Foreskin melanocyte (primary cell): ENCODE measurements at places on chromosomes 11 and 22.

DNA sequence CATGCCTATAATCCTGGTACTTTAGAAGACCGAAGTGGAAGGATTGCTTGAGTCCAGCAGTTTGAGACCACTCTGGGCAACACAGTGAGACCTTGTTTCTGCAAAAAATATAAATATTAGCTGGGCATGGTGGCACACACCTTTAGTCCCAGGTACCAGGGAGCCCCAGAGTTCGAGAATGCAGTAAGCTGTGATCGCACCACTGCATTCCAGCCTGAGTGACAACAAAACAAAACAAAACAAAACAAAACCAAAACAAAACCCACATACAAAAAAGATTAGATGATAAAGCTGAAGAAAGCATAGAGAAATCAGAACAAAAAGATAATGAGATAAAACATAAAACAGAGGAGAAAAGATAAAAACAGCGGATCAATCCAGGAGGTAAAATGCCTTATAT lies 62.1 kb downstream of the TCF20 start:
- no peak for DNase-seq

DNA sequence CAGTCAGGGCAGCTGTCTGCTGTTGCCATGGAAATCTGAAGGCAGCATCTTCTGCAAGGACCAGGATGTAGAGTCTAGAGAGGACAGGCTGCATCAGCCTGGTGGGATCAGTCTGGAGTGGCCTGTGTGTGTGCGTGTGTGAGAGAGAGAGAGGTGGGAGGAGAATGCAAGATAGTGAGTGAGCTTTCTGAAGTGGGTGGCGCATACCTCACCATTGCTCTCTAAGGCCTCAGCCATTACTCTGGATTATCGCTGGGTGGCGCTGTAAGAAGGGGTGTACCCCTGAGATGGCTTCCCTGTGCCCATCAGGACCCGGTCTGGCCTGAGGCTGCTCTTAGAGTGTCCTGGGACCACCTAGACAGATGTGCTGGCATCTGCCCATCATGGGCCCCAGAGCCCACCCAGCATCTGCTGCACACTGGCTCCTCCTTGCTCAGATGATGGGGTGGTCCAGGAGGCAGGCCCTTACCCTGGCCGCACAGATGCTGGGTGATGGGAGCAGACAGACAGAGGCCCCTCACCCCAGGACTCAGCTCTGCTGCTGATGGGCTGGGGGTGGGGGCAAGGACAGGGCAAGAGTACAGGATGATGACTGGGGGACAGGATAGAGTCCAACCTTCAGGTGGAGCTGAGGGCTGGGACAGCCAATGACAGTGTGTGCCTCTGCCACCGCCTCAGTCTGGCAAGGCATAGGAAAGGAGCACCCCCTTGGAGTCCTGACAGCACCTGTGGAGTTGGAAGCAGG lies 25.7 kb upstream of the TUB start:
- no peak for DNase-seq

DNA sequence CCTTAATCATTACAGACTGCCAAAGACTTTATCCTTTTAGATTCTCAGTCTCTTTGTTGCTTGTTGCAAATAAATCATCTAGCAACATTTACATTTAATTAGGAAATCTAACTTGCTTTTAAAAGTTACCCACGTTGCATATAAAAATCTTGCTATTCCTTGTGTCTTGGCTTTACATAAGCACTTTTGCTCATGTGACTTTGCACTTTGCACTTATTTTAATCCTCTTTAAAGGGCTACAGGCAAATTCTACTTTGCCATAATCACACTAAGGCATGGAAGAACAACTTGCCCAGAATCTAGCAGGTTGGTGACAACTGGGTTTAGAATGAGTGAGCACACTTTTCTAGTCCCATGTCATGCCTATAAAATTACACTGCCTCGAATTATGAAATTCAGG lies 25.9 kb downstream of the PRRG4 start:
- no peak for DNase-seq

- no peak for DNase-seq
Observed at GRCh38 chr11:68825571-68825970, 16.1 kb downstream of the CPT1A start.

- DNase-seq: no peak
Observed at GRCh38 chr11:131033151-131033651, 116.9 kb upstream of the SNX19 start.

DNA sequence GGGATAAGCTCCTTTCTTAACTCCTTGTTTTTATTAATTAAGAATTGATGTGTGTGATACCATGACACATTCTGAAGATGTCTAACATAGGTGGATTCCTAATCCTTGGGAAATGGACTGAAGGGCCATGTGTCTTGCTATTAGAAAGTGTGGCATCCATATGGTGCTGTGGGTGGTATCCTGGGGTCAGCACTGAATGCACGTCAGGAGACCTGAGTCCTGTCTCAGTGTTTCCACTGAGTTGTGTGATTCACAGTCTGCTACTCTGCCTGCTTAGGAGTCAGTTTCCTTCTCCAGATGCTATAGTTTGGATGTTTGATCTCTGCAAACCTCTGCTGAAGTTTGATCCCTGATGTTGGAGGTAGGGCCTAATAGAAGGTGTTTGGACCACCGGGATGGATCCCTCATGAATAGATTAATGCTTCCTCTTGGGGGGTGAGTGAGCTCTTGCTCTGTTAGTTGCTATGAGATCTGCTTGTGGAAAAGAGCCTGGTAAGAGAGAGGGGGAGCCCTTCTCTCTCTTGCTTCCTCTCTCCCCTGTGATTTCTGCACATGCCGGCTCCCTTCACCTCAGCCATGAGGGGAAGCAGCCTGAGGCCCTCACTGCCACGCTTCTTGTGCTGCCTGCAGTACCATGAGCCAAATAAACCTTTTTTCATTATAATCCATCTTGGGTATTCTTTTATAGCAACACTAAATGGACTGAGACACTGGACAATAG lies 666.5 kb downstream of the NTM start:
- no peak for DNase-seq

DNA sequence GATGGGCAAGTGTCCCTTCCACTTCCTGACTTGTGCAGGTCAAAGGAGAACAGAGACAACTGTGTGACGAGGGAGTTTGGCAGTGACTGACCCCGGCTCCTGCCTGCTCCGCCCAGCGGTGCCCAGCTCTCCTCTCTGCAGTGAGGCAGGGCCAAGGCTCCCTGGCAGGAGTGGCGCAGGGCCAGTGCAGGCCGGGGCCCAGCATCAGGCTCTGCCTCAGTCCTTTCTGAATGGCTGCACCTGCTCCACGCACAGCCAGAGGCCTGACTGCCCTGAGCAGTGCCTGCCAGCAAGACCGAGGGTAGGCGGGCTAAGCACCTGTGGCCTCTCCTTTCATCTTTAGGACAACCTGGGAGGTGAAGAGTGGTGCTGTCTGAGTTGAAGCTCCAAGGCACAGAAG lies 54.2 kb downstream of the WT1 start:
- DNase-seq: no peak

DNA sequence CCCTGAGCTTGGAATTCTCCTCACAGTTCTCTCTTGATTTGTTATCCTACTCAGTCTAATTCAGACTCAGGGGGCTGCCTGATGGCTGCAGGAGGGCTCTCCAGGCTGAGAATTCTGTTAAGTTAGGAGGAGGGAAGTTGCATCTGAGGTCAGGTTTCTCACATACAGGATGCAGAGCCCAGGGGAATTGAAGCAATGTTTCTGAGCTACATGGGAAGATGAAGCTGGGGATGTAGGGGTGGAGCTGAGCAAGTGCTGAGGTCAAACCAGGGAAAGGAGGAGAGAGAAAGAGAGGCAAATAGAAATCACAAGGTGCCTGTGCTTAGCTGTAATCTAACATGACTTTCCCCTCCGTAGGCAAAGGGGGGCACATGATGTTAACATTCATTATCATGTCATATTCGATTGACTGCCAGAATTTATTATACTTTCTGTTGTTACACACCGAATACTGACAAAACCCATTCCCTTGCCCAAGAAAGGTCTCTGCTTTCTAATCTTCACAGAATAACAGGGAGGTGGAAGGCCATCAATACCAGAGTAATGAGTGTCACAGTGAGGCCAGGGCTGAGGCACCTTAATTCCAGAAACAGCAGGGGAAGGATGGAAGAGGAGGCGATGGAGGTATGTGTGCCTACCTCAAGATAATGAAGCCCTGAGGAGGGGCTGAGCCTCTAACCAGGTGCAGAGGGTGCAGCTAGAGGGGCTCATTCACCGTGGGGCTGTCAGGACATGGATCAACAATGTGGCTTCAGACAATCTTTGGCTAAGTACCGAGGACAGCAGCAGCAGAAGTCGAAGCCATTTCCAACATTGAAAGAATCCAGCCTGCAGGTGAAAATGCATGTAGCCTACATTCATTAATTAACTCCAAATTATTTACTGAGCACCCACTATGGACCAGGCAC lies 205.4 kb upstream of the SNX19 start:
- no peak for DNase-seq

DNA sequence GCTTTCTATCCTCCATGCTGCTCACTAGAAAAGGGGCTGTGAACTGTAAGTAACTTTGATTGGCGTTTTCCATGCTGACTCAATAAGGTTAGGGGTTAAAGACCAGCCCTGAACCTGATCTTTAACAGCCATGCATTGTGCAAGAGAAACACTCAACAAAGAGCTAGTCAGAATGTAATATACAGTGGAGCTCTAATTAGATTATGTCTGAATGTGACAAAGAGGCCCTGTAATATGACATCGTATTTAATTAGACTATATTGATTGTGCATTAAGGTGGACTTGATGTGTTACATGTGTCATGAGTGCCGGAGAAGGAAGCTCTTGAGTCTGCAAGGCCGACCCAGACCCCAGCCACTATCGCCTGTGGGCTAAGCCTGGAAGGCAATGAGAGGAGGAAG lies 70.5 kb downstream of the PKNOX2 start:
- no peak for DNase-seq

DNA sequence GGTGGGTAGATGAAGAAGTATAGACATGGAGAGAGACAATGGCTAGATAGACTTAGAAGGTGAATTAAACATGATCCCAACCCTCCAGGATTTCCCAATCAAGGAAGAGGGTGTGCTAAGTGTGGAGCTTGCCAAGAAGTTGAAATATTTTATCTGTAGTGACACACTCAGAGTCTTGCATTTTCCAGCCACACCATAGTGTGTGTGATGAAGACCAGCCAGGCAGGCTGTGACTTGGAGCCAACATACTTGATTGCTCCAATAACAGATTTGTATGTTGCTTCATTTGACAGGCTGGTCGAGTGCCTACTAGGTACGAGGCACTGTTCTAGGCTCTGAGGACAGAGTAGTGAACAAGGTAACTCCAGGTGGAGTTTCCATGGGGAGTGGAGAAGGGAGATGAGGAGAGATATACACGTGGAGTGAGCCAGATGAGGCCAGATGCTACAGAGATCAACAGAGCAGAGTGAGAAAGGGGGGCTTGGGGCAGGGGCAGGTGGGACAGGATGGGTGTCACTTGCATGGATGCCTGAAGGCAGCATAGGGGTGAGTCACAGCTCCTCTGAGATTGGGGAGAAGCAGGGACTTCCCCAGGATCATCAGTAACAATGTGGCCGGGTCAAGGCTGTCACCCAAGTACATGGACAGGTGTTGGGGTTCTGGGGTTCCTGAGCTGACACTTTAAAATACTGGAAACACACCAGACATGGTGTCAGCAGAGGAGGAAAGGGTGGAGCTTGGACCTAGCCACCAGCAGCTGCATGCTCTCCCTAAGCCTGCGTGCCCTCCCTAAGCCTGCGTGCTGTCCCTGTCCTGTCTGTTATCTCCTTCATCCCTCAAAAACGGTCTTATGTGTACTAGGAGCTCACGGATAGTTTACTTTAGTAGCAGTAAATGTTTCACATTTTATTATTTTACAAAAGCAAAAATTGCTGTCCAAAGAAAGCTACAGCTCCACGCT lies 23.6 kb downstream of the PDGFB start:
- no peak for DNase-seq

DNA sequence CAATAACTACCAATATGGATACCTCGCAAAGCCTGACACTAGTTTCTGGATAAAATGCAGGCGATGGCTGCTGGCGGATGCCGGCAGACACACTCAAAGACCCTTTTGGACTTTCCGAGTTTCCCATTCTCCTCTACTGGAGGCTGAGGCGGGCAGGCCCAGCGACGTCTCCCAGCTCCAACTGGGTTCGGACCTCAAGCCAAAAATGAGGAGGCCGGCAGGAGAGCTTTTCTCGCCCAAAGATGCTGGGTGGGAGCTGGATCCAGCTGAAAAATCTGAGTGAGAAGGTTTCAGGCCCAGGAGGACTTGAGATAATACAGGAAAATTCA lies 428 bp upstream of the FEZ1 start:
- DNase-seq: no peak
